ENCODE measurements at places on chromosomes 7 and 10.

DNA sequence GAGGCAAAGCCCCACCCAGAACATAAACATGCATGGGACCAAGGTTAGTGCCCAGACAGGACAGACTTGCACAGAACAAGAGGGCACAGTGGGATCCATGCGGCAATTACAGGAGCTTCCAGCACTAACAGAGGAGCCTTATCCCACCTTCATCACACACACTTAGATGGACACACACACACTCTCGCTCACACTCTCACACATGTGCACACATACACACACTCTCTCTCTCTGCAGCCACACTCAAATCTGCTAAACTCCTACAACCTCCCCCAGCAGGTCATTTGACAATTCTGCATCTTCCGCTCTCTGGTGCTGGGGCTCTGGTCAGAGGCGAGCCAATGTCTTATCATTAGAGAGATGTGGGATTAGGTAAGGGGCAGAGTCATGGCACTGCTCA is 120.5 kb downstream of the UBE2H start:
- DNase-seq = no peak

DNA sequence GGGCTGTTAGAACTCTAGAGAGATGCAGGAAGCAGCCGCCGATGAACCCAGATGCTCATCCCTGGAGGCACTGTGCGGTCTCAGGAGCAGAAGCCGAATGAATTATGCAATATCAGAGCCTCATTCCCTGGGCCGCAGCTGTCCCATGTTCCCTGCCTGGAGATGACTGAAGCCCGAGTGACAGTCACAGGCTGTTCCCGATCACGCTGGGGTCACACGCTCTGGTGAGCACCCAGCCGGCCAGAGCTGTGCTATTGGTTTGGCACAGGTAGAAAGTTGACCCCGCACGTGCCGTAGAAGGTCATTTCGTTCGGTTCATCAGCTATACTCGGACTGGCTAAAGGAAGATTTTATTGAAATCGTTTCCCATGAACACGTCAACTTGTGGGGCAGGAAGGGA is 140.5 kb upstream of the SH2B2 start:
- no peak for DNase-seq

DNA sequence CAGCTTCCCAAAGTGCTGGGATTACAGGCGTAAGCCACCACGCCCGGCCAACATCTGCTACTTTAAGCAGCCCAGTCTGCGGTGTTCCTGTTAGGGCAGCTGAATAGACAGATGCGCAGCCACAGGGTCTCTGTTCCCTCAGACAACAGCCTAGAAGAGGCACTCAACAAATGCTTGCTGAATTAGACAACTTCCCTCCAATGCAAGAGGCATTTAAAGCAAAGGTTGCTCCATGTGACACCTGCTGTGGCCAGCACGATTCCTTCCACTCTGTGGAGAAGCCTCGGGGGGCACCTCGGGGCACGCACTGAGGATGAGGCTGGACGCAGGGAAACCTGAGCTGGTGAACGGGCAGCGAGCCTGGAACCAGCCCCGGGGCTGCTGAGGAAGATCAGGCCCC is 237.8 kb downstream of the MAD1L1 start:
- DNase-seq = no peak

DNA sequence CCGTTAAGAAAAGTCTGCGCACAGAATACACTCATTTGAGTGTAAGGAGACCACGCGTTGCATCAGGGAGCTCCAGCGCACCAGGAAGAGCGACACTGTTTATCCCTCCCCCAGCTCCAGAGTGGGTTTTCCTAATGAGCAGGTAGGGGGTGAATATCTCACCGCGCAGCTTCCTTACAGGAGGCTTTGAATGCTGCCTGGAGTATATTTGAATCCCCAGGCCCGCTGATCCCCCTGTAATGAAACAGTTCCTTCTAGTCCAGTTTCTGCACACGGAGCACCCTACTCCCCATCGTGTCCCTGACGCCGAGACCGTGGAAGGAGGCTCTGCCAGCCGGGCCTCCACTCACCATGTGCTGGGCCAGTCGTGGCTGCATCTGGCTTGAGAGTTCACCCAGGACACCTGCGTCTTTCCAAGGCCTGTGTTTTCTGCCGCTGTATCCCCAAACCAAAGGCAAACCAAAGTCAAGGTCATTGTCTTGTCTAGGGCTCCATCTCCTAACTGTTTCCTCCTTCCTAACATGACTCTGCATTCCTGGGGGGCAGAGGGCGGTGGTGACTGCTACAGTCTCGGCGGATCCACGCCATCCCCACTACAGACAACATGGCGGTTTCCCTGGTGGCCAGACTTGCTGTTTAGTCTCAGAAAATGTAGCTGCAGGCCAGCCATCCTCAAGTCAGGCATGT is 167.8 kb downstream of the USP6NL start:
- peak; percentile 33 for DNase-seq

GRCh38 chr10:69130251-69130650 is 6.3 kb downstream of the VPS26A start:
- DNase-seq = no peak

DNA sequence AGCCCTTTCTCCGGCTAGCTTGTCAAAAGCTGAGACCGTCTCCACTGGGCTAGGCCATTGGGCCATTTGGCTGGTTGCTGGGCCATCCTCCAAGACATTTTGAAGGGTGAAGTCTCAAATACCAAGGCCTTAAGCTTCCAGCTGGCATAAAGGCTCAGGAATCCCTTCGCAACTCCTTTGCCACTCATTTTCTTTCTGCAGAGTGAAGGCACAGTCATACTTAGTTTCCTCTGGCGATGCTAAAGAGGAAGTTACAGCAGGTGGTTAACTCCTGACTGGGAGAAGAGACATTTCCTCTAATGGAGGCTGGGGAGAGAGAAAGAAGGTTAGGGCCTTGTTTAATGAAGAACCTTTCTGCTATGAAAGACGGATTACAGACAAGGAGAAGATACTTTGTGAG is 4.8 kb upstream of the REPIN1 start:
- no peak for DNase-seq

- DNase-seq = no peak
Measured at GRCh38 chr10:113427811-113428558, 124.9 kb upstream of the HABP2 start.

GRCh38 chr10:44325157-44325556 is 59.7 kb downstream of the CXCL12 start:
- DNase-seq = no peak

DNA sequence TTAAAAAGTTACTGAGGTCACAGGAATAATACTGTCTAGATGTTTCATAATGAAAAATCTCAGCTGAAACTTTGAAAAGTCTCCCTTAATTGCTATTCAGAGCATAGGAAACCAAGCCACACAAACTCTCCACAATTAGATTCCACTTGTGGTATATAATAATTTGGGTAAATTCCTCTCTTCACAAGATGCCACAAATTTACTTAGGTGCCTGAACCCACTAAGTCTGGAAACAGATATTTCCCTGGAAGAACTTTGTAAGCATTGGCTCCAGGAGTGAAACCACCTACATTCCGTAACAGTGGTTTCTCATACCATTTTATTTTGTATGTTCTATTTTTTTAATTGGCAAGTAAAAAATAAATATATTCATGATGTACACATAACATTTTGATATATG is 493.4 kb downstream of the SEMA3D start:
- DNase-seq = no peak

DNA sequence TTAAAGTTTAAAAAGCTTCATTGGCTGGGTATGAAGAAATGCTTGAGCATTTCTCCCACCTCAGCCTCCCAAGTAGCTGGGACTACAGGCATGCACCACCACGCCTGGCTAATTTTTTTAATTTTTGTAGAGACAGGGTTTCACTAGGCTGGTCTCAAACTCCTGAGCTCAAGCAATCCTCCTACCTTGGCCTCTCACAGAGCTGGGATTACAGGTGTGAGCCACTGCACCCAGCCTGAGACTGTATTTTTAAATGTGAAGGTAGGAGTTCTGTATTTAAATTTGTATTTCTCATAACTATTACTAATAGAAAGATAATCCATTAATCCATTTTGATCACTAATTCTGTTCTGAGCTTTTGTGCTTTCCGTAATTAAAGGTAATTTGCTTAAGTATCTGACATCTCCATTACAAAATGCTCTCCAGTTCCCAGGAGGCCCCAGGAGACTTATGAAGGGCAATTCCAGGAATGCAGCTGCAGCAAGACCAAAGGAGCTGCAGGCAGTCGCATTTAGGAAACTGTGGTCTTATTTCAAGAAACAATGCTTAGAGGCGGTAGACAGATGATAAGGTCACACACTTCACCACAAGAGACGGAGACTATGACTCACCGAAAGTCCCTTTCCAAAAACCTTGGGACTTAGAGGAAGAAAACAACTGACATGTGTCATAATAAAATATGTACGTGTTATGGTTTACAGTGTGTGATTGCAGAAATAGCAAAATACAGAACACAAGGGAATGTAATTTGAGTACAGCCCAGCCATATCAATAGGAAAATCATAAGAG is 23.3 kb downstream of the YAE1 start:
- no peak for DNase-seq

GRCh38 chr10:44400541-44400940 is 15.6 kb upstream of the CXCL12 start:
- no peak for DNase-seq

DNA sequence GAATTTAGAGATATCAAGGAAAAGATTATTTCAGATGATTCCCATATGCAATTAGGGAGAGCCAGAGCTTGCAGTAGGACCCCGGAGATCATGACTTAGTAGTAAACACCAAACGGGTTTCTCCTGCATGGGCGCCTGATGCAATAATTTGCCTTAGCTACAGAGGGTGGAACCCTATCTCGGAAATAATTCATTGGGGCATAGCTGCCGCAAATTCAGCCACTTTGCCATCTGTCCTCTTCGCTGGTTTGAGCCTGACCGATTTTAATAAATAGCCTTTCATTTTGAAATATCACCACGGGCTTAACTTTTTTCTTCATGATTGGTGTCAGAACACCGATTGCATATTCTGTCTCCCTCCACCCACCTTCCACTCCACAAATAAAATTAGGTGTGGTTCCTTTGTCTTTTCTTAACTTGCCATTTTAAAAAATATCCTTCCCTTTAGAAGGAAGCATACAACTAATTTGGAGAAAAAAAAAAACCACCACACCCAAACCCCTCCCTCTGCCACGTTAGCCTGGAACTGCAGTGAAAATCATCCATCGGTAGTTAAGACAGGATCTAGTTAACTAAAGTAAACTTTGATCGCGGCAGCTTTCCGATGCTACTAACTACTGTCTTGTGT is 1.4 kb downstream of the GARS1 start:
- no peak for DNase-seq

GRCh38 chr10:49741108-49741995 is 20.8 kb downstream of the OGDHL start:
- DNase-seq = no peak

- DNase-seq = no peak
Measured at GRCh38 chr7:137992550-137993394, 9.1 kb downstream of the CREB3L2 start.

DNA sequence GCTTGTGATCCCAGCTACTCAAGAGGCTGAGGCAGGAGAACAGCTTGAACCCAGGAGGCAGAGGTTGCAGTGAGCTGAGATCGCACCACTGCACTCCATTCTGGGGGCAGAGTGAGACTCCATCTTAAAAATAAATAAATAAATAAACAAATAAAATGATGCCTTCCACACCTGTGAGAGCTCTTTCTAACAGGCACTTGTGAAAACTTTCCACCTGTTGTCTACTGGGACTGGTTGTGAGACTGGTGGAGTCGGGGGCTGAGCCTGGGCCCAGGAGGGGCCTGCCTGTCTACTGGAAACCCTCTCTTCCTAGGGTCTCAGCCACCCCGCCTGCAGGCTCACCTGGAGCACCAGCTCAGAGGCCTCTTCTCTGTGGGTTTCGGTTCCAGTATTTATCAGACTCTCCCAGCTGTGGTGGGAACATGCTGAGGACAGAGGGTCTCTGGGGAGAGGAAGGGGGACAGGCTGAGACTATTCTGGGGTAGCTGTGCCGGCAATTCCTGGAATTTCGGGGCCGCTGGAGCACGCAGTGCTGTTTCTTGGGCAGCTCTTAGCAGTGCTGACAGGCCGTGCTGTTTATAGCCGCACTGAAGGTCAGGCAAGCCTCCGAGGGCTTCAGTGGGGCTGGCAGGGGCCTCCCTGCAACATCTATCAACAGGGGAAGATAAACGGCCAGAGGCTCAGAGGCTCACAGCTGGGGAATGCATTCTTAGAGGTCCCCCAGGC is 3.8 kb downstream of the LDB3 start:
- no peak for DNase-seq

- no peak for DNase-seq
Measured at GRCh38 chr10:96565774-96566173, 21.0 kb downstream of the TM9SF3 start.

DNA sequence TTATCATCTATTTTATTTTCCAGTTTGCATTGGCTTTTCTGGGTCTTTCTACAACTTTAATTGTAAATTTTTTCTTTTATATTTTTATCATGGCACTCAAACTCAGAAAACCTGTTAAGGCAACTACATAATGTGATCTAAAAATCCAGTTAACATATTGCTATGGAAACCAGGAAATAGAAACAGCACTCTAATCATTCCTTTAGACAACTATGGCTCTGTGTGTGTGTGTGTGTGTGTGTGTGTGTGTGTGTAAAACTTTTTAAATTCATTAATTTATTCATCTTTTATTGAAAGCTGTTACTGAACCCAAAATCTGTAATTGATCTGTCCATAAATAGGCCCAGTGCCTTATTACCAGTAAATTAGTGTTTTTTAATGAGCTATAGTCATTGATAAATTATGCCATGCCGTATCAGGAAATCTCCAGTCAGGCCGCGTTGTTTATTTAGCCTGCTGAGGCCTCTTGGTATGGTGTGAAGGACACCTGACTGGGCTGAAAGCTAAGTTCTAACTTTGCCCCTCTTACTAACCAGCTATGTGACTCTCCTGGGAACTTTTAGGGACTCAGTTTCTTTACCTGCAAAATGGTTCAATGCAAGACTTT is 1.5 kb upstream of the MET start:
- no peak for DNase-seq

GRCh38 chr7:140079121-140079536 is 16.4 kb upstream of the PARP12 start:
- no peak for DNase-seq

All from mesothelial cell of epicardium (in vitro differentiated cells).